ENCODE measurements at places on chromosomes 2 and 18. TPM values are rescaled to one million over a fixed set of nuclear protein-coding genes. Genes with fewer than 3 reads are reported as not detected.

Gene REL
- 45.6 TPM for total RNA-seq

DNA sequence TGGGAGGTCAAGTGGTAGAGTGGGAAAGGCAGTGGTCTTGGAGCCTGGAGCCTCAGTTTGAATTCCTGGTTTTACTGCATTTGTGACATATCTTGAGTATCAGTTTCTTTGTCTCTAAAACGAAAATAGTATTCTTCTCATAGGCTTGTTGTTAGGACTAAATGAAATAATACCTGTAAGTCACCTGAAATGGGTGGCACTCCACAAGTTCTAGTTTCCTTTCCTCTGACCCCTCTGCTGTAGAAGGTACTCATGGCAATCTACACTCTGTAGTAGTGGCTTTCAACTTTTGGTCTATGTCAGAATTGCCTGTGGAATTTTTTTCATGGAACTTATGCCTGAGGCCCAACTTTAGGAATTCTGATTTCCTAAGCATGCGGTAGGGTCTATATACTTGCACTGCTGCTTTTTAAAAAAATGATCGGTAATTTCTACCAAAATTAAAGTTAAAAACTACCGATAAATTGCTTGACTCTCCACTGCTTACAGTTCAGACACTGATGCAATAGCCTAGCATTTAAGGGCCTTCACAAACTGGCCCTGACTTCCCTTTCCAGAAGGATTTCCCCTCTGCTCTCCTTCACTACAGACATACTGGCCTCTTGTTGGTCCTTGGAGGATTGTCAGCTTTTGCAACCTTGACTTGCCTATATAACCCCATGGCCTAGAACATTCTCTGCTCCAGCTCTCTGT is 47.2 kb downstream of the PLEK start:
- H3K27me3 ChIP-seq: no peaks in the 10 kb centered on the region
- peaks cover 30% of the 10 kb centered on the region for H3K4me1 ChIP-seq
- DNase-seq: no peak
- H3K27ac ChIP-seq: no peak overlapping the region
- H3K4me3 ChIP-seq: no peak overlapping the region

DNA sequence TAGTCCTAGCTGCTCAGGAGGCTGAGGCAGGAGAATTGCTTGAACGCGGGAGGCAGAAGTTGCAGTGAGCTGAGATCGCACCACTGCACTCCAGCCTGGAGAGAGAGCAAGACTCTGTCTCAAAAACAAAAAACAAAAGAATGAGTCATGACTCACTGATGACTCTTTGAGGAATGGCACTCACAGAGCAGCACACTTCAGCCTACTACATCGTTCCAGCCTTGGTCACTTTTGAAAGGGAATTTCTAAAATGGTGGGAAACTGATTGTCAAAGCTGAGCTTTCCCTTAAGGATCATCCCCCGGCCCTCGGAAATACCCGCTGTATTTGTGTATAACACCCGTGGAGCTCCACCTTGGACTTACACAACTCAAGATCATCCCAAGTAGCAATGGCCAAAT is 217.3 kb upstream of the HS6ST1 start:
- no peak overlapping the region for H3K27ac ChIP-seq
- H3K4me1 ChIP-seq: no peaks in the 10 kb centered on the region
- no peak for DNase-seq
- no peaks in the 10 kb centered on the region for H3K27me3 ChIP-seq

Gene ESPNL
- total RNA-seq: not detected

DNA sequence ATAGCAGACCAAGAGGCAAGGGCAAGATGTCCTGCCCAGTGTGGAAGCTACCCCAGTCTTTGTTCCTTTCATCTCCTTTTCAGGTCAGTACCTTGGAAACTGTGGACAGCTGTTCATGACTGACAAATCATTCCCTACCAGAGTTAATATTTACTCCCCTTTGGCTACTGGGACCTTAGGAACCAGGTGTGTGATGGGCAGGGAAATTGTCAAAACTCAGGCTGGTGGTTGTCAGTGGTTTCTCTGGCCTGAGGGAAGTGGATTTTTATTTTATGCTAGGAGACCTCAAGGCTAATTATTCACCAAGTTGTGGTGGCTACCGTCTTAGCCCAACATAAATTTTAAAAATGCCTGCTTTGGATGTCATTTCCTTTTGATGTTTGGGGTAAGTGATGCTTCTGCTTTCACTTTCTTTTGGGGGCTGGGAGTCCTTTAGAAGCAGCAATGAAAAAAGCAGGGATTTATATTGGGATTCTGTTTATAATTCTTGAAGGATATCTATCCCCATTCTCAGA is 119.3 kb downstream of the SETBP1 start:
- H3K4me1 ChIP-seq: no peaks in the 10 kb centered on the region
- H3K4me3 ChIP-seq: no peak overlapping the region
- H3K36me3 ChIP-seq: no peaks in the 10 kb centered on the region
- no peak overlapping the region for H3K27ac ChIP-seq
- no peak for DNase-seq

Gene DSC1
- 0.18 TPM for total RNA-seq

DNA sequence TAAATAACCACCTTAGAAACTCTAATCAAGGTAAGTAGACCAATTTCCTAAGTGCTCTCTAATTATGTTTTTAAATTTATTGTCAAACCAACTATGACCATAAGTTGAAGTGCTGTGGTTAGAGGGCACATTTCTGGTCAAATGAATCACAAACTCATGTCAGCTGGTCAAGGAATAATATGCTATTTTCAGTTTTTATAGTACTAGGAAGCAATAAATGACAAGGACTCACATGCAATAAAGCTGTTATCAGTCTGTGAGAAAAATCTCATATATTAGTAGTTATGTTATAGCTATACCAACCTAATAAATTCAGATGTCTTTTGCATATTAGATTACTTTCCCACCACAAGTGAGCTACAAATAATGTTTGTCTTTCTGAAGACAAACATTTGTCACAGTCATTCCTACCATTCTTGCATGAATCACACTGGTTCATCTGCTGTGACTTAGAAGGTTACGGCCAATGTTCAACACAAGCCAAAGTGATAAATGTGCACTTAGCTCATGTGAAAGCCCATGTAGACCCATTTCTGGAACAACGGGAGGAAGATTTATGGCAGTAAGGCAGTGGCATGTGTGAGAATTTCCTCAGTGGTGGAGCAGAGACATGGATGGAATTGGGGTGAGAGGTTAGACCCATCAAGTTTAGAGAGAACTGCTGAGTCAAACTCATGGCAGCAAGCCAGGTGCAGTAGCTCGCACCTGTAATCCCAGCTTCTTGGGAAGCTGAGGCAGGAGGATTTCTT is 27.4 kb upstream of the CCNYL1 start:
- H3K4me1 ChIP-seq: no peaks in the 10 kb centered on the region
- H3K27me3 ChIP-seq: no peaks in the 10 kb centered on the region
- no peak for DNase-seq

GRCh38 chr2:42792583-42793333 is at the start of gene HAAO:
TSS of gene HAAO (minus strand) at chr2:42792583. CDS start at chr2:42792536, 47 bp downstream.
- H3K4me1 ChIP-seq: no peaks in the 10 kb centered on the region
- peaks cover 21% of the 10 kb centered on the region for H3K27me3 ChIP-seq
- DNase-seq: no peak

GRCh38 chr2:174338147-174338605 is 3.4 kb downstream of the SP9 start:
- DNase-seq: no peak
- peaks cover 66% of the 10 kb centered on the region for H3K4me1 ChIP-seq
- H3K4me3 ChIP-seq: no peak overlapping the region
- no peaks in the 10 kb centered on the region for H3K36me3 ChIP-seq
- no peak overlapping the region for H3K27ac ChIP-seq

GRCh38 chr2:140067661-140068060 is 1287.5 kb upstream of the NXPH2 start:
- no peaks in the 10 kb centered on the region for H3K27me3 ChIP-seq
- DNase-seq: no peak
- H3K27ac ChIP-seq: no peak overlapping the region
- H3K36me3 ChIP-seq: no peaks in the 10 kb centered on the region
- no peak overlapping the region for H3K4me3 ChIP-seq
- H3K4me1 ChIP-seq: no peaks in the 10 kb centered on the region

DNA sequence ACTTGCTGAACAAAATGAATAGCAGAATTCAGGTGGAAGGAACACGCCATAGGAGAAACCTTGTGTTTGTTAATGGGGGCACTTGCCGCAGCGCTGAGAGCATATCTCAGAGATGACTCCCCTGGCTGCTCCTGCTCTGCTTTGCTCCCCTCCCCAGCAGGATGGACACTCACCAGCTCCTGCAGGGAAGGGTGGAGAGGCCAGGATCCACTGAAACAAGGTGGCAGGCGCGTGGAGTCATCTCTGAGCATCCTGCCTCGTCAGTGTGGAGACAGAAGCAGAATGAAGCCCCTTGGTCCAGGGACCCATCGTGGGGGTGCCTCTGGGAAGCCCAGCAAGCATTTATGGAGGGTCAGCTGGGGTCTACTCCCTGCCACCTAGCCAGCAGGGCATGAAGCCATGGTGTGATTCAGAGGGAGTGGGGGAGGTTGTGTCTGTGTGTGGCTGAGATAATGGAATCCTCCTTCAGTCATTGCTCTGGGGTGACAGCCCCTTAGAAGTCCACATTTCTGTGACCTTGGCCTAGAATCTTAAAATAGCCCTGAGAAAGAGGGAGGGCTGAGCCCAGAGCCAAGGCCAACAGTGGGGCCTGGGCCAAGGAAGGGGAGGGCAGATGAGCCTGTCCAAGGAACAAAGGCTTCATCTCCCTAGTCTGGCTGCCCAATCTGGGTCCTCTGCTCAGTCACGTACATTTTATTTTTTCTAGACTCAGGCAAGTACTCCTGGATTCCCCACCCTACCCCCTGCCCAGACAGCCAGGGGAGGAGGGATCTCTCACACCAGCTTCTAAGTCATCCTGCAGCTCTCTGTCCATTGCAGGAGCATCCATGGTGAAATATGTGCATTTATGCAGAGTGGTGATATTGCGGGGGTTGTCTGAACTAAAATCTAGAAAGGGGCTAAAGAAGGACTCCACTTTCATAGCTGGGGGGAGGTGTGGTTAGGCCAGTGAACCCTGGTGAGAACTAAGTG is 215.4 kb downstream of the ZBTB7C start:
- no peak overlapping the region for H3K27ac ChIP-seq
- no peaks in the 10 kb centered on the region for H3K27me3 ChIP-seq
- no peak for DNase-seq
- no peaks in the 10 kb centered on the region for H3K36me3 ChIP-seq

Gene MYO5B
- total RNA-seq: 0.11 TPM

DNA sequence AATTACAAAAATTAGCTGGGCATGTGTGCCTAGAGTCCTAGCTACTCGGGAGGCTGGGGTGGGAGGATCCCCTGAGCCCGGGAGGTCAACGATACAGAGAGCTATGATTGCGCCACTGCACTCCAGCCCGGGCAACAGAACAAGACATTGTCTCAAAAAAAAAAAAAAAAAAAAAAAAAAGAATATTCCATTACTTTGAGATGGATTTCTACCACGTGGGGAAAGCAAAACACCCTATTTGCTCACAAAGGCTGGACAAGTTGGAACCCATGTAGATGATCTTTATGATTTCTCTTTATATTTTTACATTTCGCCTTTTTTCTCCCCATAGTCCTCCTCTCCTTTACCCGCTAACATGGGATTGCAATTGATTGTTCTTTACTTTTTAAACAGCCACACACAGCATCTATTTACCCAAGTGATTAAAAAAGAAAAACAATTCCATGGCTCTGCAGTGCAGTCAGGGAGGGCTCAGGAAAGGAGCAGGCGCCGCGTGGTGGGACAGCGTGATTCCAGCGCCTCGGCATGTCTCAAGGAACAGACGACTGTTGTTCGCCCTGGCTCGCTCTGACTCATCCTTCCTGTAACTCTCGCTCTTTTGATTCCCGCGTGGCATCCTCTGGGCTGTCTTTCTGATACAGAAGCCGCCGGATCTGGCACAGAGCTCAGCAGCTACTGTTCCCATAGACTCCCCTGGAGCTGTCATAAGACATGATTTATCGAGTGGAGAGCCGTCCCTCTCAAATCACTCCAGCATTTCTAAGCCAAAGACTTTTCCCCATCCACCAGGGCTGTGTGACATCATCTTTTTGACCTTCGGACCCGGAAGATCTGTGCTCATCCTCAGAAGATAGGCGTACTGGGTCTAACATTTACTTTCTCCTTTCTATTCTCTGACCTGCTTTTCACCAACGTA is 230.4 kb upstream of the AGAP1 start:
- no peaks in the 10 kb centered on the region for H3K27me3 ChIP-seq
- H3K4me1 ChIP-seq: no peaks in the 10 kb centered on the region
- H3K27ac ChIP-seq: no peak overlapping the region
